C1 segment of cervical spinal cord (tissue), 14 donors: ENCODE measurements at places on chromosomes 11 and 22.

DNA sequence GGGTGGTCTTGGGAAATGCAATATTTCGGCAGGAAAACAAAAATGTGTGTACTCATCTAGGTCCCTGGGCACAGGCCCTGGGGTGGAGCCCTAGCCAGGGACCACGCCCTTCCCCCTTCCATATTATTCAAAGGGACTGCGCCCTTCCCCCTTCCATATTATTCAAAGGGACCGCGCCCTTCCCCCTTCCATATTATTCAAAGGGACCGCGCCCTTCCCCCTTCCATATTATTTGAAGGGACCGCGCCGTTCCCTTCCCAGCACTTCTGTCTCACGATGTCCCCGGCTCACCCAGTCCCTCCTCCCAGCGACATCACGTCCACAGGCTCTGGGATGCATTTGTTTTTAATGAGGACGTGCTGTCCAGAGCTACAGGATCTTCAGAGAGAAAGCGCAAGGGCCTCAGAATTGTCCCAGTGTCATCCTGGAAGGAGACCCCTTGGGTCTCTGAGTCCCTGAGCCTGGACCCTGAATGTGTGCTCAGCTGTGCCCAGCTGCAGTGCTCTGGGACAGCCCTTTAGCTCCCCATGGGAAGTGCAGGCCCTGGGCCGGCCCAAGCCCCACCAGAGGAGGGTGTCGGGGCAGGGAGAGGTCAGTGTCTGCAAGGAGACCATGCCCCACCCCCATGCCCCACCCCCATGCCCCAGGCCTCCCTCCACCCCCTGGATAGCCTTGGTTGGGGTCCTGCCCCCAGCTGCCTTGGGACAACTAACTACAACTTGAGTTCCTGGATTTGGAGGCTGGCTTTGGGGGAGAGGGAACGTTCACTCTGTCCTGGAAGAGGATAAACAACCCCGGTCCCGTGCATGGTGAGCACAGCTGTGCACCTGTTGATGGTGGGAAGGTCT lies 810.0 kb downstream of the BRD1 start:
- no peak for DNase-seq

DNA sequence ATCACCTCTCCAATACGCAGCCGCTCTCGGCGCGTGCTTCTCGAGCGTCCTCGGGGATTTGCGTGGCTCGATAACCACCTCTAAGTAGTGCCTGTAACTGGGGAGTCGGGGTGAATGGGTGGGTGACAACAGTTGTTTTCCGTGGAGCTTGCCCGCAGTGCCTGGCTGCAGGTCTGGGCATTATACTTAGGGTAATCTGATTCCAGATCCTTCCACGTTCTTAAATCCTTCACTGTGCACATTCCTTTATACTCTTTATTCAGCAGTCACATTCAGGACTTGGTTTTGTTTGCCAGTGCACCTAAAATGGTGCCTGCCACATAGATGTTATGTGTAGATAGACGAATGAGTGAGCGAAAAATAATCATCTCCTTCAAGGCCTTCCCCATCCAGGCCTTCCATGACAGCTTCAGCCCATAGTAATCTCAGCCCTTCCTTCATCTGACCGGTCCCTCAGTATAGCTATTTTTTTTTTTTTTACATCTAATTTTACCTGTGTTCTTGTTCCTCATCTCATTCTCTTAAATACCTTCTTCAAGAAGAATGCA lies 602 bp downstream of the NAT10 start:
- no peak for DNase-seq

- no peak for DNase-seq
Observed at GRCh38 chr11:86386746-86387145, 12.1 kb downstream of the CCDC81 start.

GRCh38 chr11:94656968-94657367 lies 89.8 kb downstream of the PIWIL4 start:
- DNase-seq: no peak

DNA sequence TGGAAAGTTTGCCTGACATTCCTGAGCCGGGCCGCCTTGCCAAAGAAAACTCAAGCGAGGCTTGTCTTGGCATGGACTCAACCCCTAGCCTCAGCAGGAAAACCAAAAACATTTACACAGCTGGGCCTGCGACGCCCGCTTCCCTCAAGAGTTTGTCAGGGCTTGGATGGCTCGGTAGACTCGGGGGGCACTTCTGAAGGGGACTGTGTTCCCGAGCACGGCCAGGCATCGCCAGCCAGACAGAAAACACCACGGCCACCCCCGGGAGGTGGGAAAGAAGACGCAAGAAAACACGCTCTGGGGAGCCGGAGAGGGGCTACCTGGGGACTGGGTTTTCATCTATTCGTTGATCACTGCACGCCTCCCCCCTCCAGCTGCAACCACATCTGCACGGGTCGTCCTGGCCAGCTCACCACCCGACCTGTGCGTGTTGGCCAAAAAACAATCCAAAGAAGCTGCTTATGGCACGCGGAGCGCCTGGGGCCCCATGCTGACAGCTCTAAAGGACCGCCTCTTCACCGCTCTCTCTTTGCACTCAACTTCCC lies 380.7 kb downstream of the MN1 start:
- DNase-seq: no peak

- DNase-seq: no peak
Observed at GRCh38 chr11:36757075-36757474, 159.0 kb upstream of the RAG2 start.

- no peak for DNase-seq
Observed at GRCh38 chr22:25554689-25555088, 9.8 kb upstream of the GRK3 start.

DNA sequence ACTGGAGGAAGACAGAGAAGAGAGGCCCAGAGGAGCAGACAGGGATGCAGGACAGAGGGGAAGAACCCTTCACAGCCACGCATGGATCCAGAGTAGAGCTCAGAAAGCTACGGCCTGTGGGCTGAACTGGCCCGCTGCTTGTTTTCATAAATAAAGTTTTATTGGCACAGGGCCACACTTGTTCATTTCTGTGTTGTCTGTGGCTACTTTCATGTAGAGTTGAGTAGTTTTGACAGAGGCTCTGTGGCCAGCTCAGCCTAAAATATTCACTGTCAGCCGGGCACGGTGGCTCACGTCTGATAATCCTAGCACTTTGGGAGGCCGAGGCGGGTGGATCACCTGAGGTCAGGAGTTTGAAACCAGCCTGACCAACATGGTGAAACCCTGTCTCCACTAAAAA lies 26.2 kb upstream of the GAL start:
- DNase-seq: no peak

DNA sequence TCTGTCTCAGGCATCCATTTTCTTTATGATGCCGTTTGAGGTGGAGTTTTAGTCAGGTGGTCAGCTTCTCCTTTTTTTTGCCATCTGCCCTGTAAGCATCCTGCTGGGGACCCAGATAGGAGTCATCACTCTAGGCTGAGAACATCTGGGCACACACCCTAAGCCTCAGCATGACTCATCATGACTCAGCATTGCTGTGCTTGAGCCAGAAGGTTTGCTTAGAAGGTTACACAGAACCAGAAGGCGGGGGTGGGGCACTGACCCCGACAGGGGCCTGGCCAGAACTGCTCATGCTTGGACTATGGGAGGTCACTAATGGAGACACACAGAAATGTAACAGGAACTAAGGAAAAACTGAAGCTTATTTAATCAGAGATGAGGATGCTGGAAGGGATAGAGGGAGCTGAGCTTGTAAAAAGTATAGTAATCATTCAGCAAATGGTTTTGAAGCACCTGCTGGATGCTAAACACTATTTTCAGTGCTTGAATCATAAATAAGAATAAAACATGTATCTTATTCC lies 10.9 kb upstream of the HBE1 start:
- DNase-seq: no peak

DNA sequence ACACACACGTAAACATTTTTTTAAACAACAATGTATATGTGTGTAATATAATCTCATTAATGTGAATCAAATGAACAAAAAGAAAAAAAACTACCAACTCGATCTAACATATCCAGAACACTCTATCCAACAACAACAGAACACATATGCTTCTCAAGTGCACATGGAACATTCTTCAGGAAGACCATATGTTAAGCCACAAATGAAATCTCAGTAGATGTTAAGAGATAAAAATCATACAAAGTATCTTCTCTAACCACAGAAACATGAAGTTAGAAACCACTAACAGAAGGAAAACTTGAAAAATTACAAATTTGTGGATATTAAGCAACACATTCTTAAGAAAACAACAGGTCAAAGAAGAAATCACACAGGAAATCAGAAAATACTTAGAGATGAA lies 25.5 kb upstream of the TMEM45B start:
- DNase-seq: no peak

- DNase-seq: no peak
Observed at GRCh38 chr11:73998846-73999575, 9.9 kb downstream of the UCP3 start.

DNA sequence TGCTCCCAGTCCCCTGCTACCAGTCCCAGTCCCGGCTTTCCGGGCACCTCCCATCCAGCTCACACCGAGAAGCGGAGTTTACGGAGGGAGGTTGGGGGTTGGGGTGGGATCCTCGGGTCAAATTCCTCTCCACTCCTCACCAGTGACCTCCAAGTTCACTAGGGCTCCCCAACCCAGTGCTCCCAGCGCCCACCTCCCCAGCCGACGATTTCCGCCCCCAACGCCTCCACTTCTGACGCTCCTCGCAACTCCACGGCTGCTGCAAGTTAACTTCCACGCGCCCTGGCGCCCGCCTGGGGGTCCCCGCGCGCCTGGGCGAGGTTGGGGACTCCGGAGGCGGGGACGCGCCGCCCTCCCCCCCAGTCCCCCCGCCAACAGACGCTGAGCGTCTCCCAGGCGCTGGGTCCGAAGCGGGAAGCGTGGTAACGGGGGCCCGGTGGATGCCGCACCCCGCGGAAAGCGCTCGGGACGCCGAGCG lies 526 bp downstream of the TPST2 start:
- no peak for DNase-seq

DNA sequence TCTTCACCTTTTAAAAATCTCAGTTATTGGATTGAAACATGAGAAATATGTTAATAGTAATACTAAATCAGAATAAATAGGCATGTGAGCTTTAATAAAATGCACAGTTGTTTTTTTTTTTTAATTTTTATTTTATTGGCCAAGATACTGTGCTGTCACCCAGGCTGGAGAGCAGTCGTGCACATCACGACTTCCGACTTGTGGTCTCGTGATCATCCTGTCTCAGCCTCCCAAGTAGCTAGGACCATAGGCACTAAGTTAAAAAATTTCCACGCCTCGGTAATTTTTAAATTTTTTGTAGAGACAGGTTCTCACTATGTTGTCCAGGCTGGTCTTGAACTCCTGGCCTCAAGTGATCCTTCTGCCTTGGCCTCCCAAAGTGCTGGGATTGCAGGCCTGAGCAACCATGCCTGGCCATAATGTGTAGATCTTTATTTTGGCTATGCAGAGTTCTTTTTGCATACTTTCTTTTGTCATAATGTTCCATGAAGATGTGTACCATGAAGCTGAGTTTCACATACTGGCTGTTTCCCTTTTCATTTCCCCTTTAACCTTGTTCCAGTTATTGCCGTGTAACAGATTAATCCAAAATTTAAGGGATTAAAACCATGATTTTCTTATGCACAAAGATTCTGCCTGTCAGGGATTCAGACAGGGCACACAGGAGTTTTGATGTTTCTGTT lies 16.0 kb downstream of the CAPRIN1 start:
- DNase-seq: no peak

- no peak for DNase-seq
Observed at GRCh38 chr11:103633819-103634590, 402.4 kb upstream of the DDI1 start.

DNA sequence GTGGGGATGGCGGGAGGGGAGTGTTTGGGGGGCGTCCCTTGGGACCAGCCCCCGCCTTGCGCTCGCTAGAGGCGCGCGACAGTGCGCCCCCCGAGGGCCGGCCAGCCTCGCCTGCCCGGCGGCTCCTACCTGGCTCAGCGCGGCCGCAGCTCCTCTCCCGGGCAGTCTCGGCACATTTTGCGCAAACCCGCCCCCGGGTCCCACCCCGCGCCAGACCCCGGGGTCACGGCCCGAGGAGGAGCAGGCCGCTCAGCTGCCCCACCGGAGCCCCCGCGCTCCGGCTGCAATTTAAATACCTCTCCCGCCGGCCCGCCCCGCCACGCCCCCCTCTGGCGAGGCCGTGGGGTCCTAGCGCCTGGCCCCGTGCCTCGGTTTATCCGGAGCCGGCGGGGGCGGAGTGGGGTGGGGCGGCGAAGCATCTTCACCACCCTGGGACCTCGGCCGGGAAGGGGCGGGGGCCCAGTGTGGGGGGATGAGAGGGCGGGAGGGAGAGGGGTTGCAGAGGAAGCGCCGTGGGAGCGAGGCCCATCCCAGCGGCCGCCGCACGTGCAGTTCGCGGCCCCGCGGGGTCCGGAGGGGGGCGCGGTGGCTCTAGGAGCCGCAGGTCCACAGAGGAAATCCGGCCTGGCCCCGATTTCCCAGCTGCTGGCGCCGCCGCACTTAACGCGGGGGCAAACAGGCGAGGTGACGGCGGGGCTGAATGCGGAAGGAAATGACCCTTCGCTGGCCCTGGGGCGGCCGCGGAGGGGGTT lies at the start of gene LRRC32:
LRRC32 (minus strand) TSS at position 263 of the 752 bp plus-strand sequence. CDS start 4,793 bp downstream, outside the sequence.
- DNase-seq: no peak

- DNase-seq: no peak
Observed at GRCh38 chr11:115263799-115264656, 240.2 kb downstream of the CADM1 start.

DNA sequence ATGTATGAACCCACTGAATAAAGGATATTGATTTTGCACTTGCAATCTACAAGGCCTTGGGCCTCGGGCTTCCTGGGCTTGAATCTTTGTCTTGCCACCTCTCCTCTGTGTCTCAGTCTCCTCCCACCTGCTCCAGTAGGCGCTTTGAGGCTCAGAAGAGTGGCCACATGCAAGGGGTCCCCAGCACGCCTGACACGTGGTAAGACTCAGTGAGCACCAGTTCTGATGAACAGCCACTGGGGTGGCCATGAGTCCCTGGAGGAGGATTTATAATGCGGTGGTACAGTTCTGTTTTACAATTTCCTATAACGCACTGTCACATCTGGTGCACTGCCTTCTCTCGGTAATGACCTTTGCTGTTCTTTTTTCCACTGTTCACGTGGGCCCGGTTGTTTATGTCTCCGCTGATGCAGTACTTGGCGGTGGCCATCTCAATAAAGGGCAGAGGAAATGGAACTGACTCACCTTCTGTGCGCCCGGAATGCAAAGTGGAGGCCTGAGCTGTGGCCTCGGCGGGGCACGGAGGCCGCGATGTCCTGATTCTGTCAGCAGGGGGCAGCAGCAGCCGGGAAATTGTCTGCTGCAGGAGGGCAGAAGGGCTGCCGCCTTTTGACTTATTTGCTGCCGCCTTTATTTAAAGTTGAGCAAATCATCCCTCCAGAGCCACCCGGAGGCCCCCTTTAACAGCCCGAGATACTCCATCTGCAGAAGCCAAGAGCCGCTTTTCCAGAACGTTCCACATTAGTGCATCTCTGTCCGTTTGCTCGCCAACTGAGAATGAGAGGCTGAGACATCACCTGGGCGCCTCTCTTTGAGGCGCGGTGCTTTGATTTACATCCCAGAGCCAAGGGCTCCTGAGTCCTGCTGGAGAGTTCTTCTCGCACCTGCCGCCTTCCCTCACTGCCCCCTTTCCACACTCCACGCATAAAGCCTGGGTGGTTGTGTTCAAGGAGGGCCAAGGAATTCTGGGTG lies 6.0 kb upstream of the IFT27 start:
- peak; percentile 19 for DNase-seq

- no peak for DNase-seq
Observed at GRCh38 chr11:88402192-88402715, 64.7 kb upstream of the CTSC start.
